ENCODE measurements at places on chromosomes 1 and 21.
A peak's percentile ranks its signal among the peaks of the same experiment; 100 is the strongest.

- peak; percentile 37 for DNase-seq
These were observed 8.1 kb downstream of the LRRC53 start for GRCh38 chr1:74504125-74504932.

- no peak for DNase-seq
These were observed 54.2 kb downstream of the GLIS1 start for GRCh38 chr1:53684741-53685140.

- DNase-seq: no peak
These were observed 17.9 kb upstream of the LAPTM5 start for GRCh38 chr1:30775433-30775975.

DNA sequence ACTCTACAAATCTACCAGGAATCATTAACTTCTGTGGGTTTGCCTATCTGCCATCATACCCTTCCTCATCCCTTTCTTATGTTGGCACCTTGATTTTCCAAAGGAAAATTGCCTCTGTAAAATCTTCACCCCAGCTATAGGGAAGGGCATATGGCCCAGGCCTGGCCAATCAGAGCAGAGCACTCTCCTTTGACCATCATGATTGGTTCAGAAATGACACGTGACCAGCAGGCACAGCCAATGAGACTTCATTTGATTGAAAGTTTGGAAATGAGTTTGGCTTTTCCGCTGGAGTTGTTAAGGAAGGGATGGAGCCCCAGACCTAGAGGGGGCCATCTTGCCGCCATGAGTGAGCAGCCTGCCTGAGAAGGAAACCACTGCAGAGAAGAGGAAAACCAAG lies 35.1 kb upstream of the IFFO2 start:
- DNase-seq: no peak

Measured in GM13977 (cell line).